ENCODE measurements at places on chromosomes 5 and 9.
A peak's percentile ranks its signal among the peaks of the same experiment; 100 is the strongest.

GRCh38 chr5:1040571-1040970, 32.0 kb downstream of the NKD2 start:
- DNase-seq = no peak

- DNase-seq = no peak
Observed at GRCh38 chr9:98879094-98879962, 64.4 kb upstream of the COL15A1 start.

GRCh38 chr5:78888580-78889368, 96.3 kb downstream of the ARSB start:
- DNase-seq = no peak

DNA sequence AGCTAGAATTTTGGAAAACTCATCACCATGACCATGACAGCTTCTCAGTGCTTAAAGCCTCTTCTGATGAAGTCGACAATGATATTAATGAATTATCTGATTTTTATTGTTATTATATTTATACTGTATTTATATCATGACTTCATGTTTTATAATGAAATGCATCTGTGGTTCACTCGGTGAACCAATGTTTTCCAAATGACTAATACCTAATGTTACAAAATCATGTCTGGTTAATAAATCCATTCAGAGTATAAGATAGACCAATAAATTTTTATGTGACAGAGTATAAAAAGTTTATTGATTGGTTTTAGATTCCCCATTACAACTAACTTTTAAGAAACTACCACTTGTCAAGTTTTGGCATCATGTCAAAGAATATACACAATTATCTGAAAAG, 416.5 kb downstream of the MLLT3 start:
- DNase-seq = no peak

- no peak for DNase-seq
Observed at GRCh38 chr5:54897001-54897400, 88.4 kb downstream of the ESM1 start.

- DNase-seq = peak; percentile 15
Observed at GRCh38 chr5:180135967-180136629, 64.5 kb upstream of the RNF130 start.

- no peak for DNase-seq
Observed at GRCh38 chr5:143086908-143087637, 316.4 kb downstream of the NR3C1 start.

GRCh38 chr5:133824661-133825254, 143.7 kb downstream of the C5orf15 start:
- DNase-seq = no peak

DNA sequence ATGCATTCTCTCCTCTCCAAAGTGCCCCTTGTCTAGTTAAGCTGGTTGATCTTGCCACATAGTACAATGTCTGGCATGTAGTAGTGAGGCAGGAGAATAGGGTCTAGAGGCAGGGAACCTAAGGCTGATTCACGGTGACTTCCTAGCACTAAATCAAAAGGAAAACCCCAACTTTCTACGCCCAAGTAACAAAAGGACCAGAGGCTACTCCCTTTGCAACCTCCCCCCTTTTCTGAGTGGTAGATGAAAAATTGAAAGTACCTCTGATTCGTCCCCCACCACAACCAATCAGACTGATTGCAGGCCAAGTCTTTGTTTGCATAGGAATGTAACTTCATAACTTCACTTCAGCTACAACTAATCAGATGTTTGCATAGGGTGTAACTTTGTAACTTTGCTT, 278.8 kb downstream of the PSAT1 start:
- DNase-seq = no peak

GRCh38 chr5:83209963-83210362, 132.6 kb downstream of the XRCC4 start:
- no peak for DNase-seq

DNA sequence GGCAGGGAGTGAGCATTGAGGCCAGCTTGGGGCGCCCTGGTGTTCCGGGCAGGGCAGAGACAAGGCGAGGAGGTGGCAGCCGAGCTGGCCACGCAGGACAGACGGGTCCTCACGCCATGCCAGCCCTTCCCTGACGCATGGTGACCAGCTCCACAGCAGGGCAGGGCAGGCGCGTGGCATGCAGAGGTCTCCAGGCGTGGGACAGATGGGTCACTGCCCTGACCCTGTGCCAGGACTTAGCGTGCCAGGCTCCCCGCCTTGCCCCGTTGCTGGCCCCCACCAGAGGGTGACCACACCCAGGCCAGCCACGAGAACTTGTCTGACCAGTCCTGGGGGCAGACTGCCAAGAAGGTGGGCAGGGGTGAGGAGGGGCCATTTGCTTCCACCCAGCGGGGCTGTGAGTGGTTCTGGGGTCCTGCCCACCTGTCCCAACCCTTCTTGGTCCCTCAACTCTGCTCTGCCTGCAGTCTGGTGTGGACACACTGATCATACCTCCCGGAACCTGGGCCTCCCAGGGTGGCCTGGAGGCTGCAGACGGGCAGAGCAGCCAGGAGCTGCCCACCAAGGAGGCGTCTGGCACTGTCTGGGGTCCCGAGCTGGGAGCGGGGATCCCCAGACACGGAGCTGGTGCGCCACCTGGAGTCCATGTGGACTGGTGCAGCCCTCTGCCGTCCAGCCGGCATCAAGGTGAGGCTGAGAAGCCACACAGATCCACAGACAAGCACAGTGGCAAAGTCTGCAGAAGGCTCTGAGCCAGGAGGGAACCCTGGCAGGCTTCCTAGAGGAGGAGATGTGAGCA, at the start of gene RNF224:
RNF224 (plus strand) TSS at position 449 of the 799 bp plus-strand sequence. CDS start 834 bp downstream, outside the sequence.
- DNase-seq = peak; percentile 90

- no peak for DNase-seq
Observed at GRCh38 chr9:129667850-129668249, 2.4 kb downstream of the PRRX2 start.

DNA sequence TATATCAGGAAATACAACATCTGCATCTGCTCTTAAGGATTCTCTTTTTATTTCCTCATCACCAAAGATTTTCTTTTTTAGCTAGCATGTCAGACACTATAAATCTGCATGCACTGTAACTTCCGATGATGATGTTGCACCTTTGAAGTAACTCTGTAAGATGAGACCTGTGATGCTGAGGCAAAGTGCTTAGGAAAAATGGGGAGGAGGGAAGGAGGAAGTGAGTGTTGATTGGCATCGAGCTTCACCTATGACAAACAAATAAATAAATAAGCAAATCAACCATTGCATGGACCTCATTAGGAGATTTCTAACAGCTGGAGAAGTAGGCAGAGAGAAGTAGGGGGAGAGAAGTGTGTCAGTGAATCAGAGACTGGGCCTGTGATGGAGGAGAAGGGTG, 52.6 kb downstream of the ENC1 start:
- DNase-seq = no peak

DNA sequence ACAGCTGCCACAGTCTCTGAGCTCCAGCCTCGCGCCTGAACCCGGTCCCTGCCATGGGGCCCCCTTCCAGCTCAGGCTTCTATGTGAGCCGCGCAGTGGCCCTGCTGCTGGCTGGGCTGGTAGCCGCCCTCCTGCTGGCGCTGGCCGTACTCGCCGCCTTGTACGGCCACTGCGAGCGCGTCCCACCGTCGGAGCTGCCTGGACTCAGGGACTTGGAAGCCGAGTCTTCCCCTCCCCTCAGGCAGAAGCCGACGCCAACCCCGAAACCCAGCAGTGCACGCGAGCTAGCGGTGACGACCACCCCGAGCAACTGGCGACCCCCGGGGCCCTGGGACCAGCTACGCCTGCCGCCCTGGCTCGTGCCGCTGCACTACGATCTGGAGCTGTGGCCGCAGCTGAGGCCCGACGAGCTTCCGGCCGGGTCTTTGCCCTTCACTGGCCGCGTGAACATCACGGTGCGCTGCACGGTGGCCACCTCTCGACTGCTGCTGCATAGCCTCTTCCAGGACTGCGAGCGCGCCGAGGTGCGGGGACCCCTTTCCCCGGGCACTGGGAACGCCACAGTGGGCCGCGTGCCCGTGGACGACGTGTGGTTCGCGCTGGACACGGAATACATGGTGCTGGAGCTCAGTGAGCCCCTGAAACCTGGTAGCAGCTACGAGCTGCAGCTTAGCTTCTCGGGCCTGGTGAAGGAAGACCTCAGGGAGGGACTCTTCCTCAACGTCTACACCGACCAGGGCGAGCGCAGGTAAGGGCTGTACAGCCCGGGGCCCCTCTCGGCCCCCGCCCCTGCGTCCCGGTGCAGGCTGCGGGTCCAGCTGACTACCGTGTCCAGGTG, 509 bp downstream of the LVRN start:
- DNase-seq = no peak

DNA sequence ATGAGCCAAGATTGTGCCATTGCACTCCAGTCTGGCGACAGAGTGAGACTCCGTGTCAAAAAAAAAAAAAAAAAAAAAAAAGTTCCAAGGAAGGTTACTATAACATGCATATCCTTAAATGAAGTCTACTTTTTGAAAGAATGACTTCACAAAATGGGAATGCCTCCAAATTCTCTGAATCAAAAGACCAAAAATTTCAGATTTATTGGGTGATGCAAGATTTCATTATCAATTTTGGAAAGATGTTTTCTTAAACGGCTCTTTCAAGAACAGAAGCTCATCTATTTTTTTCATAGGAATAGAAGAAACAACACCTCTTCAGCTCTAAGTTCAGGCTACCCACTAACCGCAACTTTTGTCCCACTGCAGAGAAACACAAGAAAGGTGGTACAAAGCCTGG, 69.9 kb downstream of the AUH start:
- no peak for DNase-seq

GRCh38 chr5:10222326-10222725, 27.4 kb downstream of the ATPSCKMT start:
- no peak for DNase-seq

DNA sequence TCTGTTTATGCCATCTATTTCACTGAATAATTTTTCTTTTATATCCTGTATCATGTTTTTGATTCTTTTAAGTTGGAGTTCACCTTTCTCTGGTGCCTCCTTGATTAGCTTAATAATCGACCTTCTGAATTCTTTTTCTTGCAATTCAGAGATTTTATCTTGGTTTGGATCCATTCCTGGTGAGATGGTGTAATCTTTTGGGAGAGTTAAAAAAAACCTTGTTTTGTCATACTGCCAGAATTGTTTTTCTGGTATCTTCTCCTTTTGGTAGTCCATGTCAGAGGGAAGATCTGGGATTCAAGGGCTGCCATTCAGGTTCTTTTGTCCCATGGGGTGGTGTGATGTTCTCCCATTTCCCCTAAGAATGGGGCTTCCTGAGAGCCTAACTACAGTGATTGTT, 800.8 kb upstream of the TYRP1 start:
- DNase-seq = no peak

GRCh38 chr9:125993466-125993865, 246.3 kb downstream of the PBX3 start:
- DNase-seq = no peak

GRCh38 chr9:108108852-108109448, 619.4 kb upstream of the KLF4 start:
- DNase-seq = no peak

DNA sequence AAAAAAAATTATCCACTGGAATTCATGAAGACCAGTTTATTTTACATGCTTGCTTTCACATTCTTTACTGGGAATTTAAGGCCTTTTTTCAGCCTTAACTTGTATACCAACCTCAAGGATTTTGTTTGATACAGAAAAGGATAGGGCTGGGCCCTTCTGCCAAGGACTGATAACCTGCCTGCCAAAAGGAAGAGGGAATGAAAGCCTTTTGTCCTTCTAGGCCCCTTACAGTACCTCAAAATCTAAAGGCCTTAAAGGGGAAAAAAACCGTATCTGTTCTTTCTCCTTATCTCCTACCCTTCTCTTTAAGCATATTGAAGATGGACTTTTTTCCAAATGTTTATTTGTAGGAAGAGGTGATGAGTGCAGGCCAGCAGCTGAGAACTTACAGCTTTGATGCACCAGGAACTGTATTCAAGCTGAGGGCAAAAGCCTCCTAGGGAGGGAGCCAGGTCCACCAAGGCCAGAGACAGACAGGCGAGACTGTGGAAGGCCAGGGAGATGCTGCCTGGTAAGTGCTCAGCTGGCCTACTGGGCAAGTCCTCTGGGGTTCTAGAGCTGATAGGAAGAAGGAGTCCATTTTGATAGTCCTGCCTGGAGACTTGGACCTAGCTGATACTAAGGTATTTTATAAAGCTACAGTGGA, 31.8 kb downstream of the FAXDC2 start:
- DNase-seq = no peak

DNA sequence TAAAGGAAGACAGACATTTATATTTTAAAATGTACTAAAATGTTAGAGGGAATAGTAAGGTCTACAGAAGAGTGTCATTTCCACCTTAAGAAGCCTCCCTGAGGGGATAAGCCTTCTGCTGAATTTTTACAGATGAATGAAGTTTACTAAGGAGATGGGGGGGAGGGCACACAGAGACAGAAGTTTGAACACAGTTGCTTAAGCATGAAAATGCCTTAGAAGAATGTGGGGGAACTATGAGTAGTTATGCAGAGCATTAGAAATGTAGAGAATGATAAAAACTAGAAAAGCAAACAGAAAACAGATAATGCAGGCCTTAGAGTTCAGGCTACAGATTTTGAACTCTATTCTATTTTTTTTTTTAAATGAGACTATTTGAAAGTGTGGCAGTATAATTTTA, 232.2 kb upstream of the VLDLR start:
- no peak for DNase-seq

GRCh38 chr5:74409712-74410111, 230.8 kb downstream of the ENC1 start:
- no peak for DNase-seq

- no peak for DNase-seq
Observed at GRCh38 chr9:123435471-123435870, 79.5 kb downstream of the CRB2 start.

DNA sequence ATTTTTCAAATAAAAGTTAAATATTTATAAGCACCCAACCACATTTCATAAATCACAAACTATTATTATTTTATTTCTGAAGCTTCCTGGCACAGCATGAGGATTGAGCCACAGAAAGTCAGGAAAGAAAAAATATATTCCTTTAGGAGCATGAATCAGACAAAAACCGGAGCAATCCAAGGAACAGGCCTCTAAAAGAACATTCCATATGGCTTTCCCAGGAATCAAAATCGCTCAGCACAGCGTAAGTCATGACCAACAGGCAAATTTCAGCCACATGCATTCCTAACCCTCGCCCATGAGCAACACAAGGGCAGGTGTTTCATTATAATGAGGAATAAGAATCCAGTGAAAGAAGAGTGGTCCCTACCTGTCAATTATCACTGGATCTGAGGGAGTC, 26.7 kb downstream of the EBF1 start:
- no peak for DNase-seq

GRCh38 chr9:106769331-106769730, 93.6 kb upstream of the ZNF462 start:
- no peak for DNase-seq

DNA sequence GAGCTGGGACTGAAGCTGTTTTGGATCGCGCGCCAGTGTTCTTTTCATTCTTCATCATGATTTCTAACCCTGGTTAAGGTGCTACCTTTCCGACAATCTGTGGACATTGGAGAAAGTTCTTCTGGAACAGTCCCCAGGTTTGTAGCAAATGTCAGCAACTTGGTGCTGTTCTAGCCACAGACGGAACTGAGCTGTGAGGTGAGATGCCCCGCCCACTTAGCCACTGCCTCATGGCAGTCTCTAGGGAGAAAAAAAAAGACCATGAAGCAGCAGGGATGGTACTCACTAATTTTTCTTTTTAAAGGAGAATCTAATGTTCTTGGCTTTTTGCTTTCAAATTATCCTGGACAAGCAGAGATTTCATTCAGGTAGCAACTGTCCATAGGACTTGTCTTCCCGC, 72.1 kb upstream of the STK32A start:
- DNase-seq = no peak
